ENCODE measurements at places on chromosomes 2 and 18. TPM values are rescaled to one million over a fixed set of nuclear protein-coding genes. Genes with fewer than 3 reads are reported as not detected.
A peak's percentile ranks its signal among the peaks of the same experiment; 100 is the strongest.

- DNase-seq, result no peak
Measured at GRCh38 chr2:108613261-108614042, 79.2 kb downstream of the LIMS1 start.

- no peak for DNase-seq
Measured at GRCh38 chr2:120658042-120658769, 77.5 kb upstream of the GLI2 start.

CBLN2 gene
- total RNA-seq, result 0.82 TPM

- no peak for DNase-seq
Measured at GRCh38 chr18:59220784-59221765, 1.1 kb downstream of the GRP start.

DOK1 gene
- total RNA-seq, result 19.1 TPM

DNA sequence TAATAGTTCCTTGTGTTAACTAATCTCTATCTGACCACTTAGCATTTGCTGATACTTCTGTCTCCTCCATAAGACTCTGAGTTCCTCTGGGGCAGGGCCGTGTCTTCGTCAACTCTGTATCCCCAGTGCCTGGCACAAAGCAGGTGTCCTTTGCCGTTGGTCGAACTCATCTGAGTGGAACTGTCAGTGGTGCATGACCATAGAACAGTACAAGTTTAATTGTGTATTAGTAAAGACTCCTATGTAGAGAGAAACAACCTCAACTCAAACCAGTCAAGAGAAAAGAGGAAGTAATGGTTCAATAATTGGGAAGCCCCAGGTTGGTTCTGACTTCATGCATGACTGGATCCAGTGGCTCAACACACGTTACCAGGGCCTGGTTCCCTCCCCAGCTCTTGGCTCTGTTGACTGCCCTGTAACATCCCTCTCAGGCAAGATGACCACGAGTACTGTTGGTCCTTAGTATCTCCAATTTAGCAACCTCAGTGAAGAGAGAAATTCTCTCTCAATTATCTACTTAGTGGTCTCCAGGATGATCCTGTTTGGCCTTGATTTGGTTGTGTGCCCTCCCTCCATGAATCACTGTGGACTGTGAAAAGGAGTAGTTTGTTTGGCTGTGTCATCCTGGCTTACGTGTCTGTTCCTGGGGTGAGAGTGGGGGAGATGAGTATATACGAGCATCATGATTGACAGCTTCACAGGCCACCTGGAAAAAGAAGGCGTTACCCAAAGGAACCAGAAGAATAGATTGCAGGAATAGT is 58.5 kb upstream of the MSH6 start:
- DNase-seq, result peak; percentile 10

- DNase-seq, result no peak
Measured at GRCh38 chr2:103785432-103785831, 1023.6 kb downstream of the TMEM182 start.

DNA sequence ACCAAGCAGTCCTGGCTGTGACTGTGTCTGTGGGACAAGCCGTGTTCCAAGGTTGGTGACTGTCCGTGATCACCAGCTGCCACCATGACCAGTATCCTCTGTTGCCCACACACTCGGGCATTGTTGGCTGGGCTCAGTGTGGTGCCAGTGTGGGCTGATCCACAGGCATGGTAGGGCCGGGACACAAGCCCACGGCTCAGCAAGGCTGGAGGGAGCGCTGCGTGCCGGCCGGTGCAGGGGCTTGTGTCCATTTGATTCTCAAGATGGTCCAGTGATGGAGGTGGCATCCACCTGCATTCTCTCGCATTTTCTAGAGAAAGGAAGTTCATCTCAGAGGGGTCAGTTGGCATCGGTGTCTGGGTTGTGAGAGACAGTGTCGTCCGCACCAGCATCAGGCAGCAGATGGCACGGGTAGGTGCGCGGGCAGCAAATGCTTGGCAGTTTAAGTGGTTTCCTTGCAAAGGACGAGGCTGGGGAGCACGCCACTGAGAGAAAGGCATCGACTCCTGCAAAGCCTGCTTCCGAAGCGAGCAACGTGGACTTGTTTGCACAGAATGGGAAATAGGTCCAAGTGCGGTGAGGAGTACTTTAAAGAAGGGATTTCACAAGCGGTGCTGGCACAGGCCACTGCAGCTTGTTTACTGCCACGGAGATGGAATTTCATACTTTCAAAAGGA is 20.9 kb downstream of the TWIST2 start:
- DNase-seq, result peak; percentile 59

- no peak for DNase-seq
Measured at GRCh38 chr2:113010088-113010487, 4.8 kb downstream of the IL36A start.

DNA sequence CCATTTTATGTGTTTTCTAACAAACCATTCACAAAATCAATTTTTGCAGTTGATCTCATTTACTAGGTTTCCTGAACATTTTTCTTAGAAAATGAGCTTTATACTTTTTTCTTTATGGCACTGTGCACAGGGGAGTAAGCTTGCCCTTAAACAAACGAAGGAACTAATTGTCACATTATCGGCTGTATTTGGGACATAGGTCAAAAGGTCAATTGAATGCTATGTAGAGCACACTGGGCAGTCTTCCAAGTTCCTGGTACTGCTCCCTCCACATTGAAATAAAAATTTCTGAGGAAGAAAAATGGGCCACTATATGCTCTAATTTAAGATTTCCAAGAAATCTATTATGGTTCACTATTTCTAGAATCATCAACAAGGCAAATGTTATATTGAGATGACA is 93.6 kb upstream of the TMEFF2 start:
- no peak for DNase-seq

DNA sequence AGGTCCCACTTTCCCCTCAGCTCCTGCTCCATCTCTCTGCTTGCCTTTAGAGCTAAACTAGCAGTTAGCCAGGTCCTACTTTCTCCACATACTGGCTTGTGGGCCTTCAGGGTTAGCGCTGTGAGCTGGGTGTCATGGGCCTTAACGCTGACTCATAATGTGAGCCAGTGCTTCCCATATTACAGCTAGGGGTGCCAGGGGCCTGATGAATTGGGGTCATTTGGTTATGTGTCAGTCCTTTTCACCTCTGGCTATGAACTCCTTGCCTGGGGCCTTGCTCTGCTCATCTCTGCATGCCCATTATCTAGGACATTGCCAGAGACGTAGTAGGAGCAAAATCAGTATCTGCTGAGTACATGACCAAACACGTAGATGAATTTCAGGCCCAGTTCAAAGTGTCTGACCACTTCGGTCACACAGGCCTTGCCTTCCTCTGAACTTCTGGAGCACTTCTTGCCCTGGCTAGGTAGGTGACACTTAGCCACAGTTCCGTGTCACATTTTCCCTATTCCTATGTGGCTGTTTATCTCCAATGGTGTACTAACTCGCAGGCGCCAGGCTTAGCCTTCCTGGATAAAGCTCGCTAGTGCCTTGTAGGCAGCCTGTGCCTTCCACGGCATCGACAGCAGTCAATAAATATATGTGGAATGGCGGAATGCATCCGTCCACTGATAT is 103.2 kb upstream of the SIX3 start:
- DNase-seq, result no peak

DNA sequence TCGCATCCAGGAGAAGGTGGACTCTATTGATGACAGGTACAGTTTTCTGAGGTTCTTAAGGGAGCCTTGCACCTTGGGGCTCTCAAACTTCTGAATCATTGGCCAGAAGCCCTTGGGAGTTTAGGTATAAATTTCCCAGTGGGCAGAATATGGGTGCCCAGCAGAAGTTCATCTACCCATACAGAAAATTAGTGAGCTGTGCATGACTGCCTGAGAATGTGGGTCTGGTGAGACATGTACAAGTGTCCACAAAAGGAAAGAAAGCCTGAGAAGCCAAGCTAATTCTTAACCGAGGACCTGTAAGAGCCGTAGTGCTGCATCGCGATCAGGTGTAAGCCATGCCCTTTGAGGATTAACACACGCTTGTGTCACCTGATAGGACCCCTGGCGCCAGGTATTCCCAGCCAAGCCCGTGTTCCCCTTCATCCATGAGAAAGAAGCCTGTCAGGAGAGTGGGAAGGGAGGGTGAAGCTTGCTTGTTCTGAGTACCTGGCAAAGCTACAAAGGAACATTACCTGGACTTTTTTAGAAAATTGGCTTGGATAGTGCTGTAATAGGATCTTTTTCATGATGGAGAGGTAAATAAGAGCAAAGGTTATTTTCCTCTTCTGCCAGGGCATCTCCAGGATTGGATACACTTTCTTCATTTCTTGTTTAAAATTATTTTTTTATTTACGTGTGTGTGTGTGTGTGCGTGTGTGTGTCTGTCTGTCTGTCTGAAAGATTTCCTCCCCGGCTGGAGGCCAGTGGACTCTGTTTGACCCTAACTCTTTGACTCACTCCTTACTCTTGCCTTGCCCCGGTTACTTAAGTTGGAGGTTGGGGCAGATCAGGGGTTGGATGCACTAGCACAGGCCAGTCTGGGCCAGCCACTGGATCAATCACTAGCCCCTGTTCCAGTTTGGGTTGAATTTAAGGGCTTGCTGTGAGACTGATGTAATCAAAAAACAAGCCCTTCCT is 90.4 kb upstream of the EML6 start:
- DNase-seq, result no peak

PDE11A gene
- not detected for total RNA-seq

DNA sequence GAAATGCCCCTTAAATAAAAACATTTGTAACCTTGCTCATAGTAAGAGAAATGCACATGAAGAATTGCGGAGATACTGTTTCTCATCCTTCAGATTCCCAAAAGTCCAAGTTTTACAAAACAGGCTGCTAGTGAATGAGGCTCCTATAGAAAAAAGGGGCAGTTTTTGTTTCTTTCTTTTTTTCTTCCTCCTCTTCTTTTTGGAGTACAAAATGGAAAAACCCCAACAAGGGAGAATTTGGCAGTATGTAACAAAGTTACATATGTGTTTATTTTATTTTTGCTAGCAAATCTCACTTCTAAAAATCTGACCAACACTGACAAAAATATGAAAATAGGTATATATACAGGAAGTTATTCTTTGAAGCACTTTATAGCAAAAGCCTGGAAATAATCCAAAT is 7.1 kb upstream of the BAZ2B start:
- no peak for DNase-seq

- DNase-seq, result peak; percentile 71
Measured at GRCh38 chr18:58287353-58288274, 243.6 kb downstream of the NEDD4L start.

DNA sequence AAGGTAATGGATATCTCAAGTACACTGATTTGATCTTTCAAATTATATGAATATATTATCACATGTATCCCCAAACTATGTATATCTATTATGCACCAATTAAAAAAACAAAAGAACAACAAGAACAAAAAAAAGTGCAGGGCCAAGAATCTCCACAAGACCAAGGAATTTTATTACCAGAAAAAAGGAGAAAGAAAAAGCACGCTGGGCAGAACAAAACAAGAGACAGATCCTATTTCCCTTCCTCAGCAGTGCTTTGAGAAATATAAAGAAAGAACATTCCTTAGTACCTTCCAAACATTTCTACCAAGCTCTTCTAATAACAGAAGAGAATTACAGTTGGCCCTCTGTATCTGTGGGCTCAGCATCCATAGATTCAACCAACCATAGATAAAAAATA is 144.7 kb upstream of the CREB1 start:
- DNase-seq, result no peak

GRCh38 chr2:127124426-127124825 is 17.5 kb upstream of the BIN1 start:
- DNase-seq, result no peak

- no peak for DNase-seq
Measured at GRCh38 chr18:56756966-56757365, 105.8 kb downstream of the WDR7 start.

GRCh38 chr2:67797801-67798540 is 264.8 kb downstream of the C1D start:
- no peak for DNase-seq

DNA sequence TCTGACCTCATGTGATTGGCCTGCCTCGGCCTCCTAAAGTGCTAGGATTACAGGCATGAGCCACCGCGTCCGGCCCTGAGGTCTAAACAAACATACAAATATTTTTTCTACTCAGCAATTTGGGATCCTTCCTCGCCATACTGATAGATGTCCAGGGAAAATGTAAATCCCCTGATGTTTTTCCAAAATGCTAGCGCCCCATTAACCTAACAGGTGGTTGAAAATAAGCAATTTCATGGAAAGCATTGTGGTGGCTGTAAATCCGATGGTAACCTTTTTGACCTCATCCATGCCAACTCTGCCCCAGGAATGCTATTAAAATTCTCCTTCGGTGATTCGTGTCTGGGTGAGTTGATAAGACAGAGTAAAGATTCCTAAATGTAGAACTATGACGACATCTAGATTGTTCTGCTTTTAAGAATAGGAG is 19.3 kb downstream of the GEMIN6 start:
- no peak for DNase-seq

PLCD4 gene
- total RNA-seq, result 0.20 TPM

- DNase-seq, result no peak
Measured at GRCh38 chr2:70823249-70823648, 2.9 kb upstream of the CLEC4F start.

DNA sequence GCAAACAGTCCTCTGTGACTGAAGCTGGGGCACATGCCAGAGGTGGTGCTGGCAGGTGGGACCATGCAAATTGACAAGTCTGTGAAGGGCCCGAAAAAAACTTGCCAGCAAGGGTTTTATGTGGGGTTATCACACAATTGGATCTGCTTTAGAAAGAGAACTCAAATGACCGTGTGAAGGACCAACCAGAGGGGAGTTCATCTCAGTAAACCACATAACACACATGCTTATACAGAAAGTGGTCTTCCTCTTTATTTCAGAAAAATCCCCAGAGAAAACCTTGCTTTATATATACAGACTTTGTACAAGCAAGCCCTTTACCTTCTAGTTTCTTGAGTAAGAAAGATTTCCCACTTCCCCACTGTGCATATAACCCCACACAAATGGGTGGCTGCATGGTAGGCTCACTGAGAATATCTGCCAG is 46.7 kb downstream of the KIDINS220 start:
- DNase-seq, result no peak

GRCh38 chr2:143729296-143729814 is 600.1 kb downstream of the ARHGAP15 start:
- no peak for DNase-seq

GRCh38 chr2:189613650-189614420 is 33.2 kb upstream of the SLC40A1 start:
- no peak for DNase-seq

DNA sequence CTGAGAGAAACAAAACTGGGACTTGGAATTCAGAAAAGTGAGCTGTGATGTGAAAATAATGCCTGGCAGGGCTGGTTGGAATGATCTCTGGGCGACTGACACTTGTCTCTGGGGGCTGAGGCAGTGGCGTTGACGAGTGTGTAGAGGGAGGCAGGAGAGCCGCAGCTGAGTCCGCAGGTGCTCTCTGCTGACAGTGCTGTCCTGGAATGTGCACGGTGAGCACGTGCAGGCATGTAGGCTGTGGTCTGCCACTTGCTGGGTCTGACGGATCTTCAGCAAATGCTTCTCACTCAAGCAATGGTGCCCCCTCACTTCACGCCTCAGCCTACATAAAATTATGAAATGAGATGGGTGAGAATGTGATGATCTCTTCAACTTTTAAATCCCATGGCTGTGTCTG is 38.5 kb upstream of the ATP9B start:
- no peak for DNase-seq

IL1F10 gene
- not detected for total RNA-seq

All from transverse colon (tissue), 4 donors.